Caco-2 (cell line): ENCODE measurements at places on chromosomes 4 and X.

GRCh38 chr4:89214308-89214707 lies 93.3 kb downstream of the GPRIN3 start:
- no peak for DNase-seq

DNA sequence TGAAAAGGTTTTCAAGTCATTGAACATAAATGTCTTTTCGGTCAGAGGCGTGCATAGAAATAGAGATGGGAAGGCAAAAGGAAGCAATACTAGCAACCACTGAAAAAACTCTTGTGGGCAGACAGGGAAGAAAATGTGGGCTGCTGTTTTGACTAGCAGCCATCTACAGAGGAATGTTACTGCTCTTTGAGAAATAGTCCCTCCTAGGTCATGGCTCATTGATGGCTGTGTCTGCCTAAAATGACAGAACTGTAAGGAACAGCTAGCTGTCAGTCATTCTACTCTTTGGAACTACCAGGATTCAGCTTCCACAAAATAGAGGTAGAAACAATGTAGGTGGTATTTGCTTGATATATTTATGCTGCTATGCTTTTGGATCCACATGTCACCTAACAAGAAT lies 26.9 kb upstream of the TMPRSS11B start:
- DNase-seq = peak; percentile 12

GRCh38 chr4:163107754-163108153 lies 58.9 kb downstream of the NAF1 start:
- DNase-seq = peak; percentile 5

GRCh38 chr4:62399242-62399641 lies 1199.1 kb downstream of the ADGRL3 start:
- DNase-seq = no peak

GRCh38 chr4:1559896-1560650 lies 124.0 kb downstream of the FAM53A start:
- no peak for DNase-seq

DNA sequence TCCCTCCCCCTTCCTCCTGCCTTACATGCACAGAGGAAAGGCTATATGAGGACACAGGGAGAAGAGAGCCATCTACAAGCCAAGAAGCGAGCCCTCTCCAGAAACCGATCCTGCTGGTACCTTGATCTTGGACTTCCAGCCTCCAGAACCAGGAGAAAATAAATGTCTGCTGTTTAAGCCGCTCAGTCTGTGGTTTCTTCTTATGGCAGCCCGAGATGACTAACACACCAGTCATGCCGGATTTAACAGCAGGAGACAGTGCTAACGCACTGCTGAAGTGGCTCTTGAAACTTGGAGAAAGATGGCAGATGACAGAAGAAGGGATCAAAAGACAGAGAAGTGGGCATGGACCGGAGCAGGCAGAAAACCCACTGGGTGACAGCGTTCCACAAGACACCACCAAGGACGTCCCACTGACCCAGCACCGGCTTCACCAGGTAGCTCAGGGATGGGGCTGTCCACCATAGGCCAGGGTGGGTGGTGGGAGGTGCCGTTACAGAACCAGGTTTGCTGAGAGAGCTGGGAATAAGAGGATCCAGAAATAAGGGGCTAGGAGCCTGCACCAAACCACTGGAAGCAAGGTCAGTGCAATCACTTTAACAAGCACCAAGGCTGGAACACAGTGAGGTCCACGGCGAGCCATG lies 6.2 kb upstream of the MAN2B2 start:
- DNase-seq = no peak

- no peak for DNase-seq
Observed at GRCh38 chrX:103733017-103733416, 22.3 kb downstream of the TMEM31 start.

- no peak for DNase-seq
Observed at GRCh38 chrX:64186974-64187761, 18.3 kb downstream of the AMER1 start.

DNA sequence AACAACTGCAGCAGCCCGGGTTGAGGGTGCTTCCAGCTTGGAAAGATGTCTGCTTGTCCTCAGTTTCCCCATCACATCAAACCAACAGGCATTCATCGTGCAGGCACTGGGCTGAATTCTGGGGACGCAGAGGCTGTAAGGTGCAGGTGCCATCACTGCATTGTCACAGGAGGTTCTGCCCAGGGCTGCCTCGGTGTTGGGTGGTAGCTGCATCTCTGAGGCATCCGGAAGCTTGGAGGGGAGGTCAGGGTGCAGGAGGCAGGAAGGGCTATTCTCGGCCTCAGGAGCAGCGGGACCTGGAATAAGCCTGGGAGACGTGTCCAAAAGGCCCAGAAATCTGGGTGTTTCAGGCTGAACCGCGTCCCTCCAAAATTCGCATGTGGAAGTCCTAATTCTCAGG lies 134.6 kb downstream of the HMX1 start:
- no peak for DNase-seq

- no peak for DNase-seq
Observed at GRCh38 chrX:75963774-75964173, 178.7 kb upstream of the MAGEE2 start.

GRCh38 chr4:12902735-12903134 lies 581.4 kb downstream of the RAB28 start:
- DNase-seq = no peak

DNA sequence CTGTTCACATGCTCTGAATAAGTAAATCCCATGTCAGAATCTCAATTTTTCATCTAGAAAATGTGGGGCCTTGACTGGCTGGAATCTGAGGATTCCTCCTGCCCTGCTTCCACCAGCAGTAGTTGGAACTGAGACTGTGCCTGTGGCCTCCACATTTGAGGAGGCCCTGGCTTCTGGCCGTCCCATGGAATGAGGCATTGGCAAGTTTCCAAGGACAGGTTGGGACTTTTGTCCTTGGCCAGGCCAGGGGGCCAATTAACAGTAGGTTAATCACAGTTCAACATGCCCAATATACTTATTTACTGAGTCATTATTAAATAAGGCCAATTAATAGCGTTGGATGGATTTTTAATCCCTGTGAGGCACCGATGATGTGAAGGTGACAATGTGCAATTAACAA lies 50.2 kb upstream of the GABRE start:
- no peak for DNase-seq

DNA sequence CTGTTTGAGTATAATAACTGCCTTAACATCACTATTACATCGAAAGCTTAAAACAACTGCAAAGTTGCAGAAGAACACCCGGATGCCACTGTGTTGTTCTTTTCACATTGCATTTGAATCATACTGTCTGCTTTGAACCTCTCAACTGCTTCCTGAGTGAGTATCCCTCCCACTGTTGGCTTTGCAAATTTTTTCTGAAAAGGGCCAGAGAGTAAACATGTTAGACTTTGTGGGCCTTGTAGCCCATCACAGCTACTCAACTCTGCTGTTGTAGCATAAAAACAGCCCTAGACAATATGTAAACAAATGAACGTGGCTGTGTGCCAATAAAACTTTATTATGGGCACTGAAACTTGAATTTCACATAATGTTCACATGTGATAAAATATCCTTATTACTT lies 76.1 kb downstream of the NSG1 start:
- DNase-seq = no peak

GRCh38 chr4:83335701-83336100 lies 1.1 kb upstream of the HPSE start:
- no peak for DNase-seq
